ENCODE measurements at places on chromosomes 4 and X. TPM values are rescaled to one million over a fixed set of nuclear protein-coding genes. Genes with fewer than 3 reads are reported as not detected.

Gene PPBP
- 2.0 TPM for total RNA-seq

Gene RPA4
- 0.49 TPM for total RNA-seq

Gene NPY2R
- 11.8 TPM for total RNA-seq

Gene PCDH19
- 40.8 TPM for total RNA-seq

Gene PAGE4
- total RNA-seq, result not detected

All from temporal lobe (tissue), 4 donors.